Stimulated activated CD8-positive, alpha-beta memory T cell treated with anti-CD3 and anti-CD28 coated beads, Interleukin-4, amount 100 ng/mL, for 4 hours (primary cell): ENCODE measurements at places on chromosomes 3 and 15.

GRCh38 chr3:46632792-46633191 is 20.5 kb downstream of the FAM240A start:
- no peak for DNase-seq

- no peak for DNase-seq
These were observed 1.4 kb downstream of the ZNF609 start for GRCh38 chr15:64461721-64462162.

GRCh38 chr15:93974804-93975481 is 256.4 kb upstream of the MCTP2 start:
- no peak for DNase-seq

- no peak for DNase-seq
These were observed 531 bp upstream of the BLOC1S6 start for GRCh38 chr15:45586601-45587094.

GRCh38 chr3:32886911-32887310 is 64.5 kb upstream of the CCR4 start:
- no peak for DNase-seq

- no peak for DNase-seq
These were observed 2.5 kb downstream of the CHST2 start for GRCh38 chr3:143122089-143122430.

DNA sequence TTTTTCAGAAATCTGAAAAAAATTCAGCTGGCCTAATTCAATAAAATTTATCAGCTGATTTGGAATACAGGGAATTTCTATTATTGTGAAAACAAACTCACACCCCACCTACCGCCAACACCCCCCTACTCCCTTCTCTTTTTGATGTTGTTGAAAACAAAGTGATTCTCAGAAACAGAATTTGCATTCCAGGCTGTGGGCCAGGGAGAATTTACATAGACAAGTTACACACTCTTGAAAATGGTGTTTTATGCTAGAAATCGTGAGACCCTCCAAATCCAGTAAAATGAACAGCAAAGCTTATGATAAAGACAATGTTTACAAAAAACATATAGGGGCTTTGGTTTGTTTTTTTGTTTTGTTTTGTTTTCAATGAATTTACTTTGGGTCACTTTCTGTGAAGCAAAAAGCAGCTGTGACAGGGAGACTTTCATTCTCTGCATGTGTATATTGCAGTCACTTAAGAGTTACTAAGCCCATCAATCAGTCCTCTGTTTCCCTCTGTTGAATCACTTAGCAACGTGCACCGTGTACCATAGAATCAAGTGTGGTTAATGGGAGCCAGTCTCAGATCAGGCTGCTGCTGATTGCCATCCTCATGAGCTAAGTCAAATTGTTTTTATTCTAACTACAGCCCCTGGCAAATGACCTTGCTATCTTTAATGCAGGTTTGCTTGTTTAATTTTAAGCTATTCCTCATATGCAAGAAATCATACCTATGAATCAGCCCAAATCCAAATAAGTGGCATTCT is 159.8 kb downstream of the ALCAM start:
- DNase-seq: no peak

DNA sequence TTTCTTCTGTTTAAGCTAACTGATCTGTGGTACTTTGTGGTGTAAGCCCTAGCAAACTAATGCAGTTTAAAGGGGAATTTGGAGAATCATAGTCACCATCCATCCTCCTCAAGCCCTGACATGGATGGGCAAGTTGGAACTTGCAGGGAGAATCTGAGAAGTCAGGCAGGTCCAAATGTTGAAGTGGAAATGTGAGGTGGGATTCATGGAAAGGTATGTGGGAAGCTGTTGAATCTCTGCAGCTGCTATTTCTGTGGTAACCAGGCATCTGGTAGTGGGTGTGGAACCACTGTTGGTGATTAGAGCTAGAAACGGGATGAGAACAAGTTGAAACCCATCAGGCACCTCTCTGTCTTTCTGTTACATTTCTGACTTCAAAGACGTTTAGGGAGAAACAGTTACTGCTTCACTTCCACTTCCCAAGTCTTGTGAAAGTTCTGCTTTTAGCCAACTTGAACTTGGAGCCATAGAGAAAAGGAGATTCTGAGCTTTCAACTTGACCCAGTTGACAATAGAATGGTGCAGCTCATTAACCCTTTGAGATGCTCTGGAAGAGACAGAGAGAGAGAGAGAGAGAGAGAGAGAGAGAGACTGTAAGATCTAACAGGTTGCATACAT is 38.1 kb upstream of the NMNAT3 start:
- no peak for DNase-seq

- DNase-seq: no peak
These were observed 13.6 kb upstream of the NOX5 start for GRCh38 chr15:69000725-69001503.

GRCh38 chr15:60483042-60483441 is 4.1 kb upstream of the ICE2 start:
- no peak for DNase-seq

GRCh38 chr15:96181873-96182301 is 148.6 kb upstream of the NR2F2 start:
- no peak for DNase-seq

GRCh38 chr3:9862391-9863057 is 17.5 kb downstream of the CIDEC start:
- DNase-seq: no peak

GRCh38 chr3:67647390-67647878 is 7.0 kb downstream of the SUCLG2 start:
- DNase-seq: no peak

- no peak for DNase-seq
These were observed 33.0 kb upstream of the DENND4A start for GRCh38 chr15:65824941-65825544.

DNA sequence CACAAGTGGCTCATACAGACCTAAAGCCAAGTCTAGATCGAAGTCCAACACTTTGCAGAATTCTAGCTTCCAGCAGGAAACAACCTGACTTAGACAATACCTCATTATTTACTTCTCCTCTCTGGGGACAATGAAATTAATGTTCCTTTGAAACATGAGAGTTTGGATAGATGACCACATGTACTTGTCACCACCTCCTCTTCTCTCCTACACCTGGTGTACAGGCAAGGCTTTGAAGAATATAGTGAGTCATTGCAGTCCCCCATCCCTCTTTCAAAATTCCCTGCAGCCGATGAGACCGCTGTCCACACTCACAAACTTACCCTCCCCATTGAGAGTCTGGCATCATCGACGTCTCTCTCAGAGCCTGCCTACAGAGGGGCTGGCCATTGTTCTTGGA is 189.0 kb upstream of the HES1 start:
- DNase-seq: no peak

- no peak for DNase-seq
These were observed 30.6 kb upstream of the OXTR start for GRCh38 chr3:8800016-8800415.

DNA sequence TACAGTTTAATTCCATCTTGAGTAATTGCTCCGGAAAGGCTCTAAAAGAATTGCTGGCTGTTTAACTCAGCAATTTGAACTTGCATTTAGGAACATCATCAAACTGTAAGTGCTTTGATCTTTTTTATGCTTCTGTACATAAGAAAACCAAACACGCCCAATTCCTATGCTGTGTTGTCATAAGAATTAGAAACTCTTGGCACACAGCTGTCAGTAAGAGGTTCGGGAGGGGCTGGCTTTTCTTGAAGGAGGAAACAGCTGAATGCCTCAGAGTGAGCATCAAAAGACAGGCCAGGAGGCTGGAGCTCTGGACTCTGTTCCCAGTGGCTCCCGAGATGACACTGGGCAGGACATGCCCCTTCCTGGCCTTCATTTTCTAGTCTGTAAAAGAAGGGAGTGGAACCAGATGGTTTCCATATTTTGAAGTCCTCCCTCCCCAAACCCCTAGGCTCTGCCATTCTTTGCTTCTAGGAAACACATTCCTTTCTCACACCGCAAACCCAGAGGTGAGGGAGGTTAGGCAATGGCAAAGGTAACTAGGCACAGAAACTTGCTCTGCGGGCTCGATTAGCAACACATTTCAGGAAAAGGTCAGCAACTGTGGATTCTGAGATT is 73.7 kb upstream of the DLG1 start:
- DNase-seq: no peak

DNA sequence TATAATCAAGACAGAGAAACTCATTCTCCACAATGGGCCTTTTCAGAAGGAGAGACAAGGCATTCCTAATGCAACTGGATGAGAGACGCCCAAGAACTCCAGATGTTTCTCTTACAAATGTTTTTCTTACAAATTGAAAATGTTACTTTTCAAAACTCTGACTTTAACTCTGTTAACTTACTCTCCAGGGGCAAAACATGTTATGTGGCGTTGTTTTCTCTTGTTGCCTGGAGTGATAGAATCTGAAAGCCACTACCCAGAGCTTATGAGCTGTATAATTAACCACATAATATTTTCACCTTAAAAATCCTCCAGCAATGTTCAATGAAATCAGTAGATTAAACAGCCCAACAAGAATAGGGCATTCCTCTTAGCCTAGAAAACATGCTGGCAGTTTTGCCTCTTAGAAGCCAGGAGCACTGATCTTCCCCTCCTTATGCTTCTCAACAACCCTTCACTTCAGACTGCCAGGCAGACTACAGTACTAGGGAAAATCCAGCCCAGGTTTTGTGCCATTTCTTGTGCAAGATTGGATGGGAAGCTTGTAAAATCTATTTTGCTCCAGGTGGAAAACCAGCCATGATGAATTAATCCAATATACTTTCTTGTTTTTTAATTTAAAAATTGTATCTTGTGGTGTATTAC is 186.7 kb upstream of the GADL1 start:
- no peak for DNase-seq

- no peak for DNase-seq
These were observed 99.3 kb upstream of the SLC24A5 start for GRCh38 chr15:48021336-48022086.

GRCh38 chr3:158395421-158395820 is 175.6 kb upstream of the MLF1 start:
- no peak for DNase-seq
